CD8-positive, alpha-beta memory T cell (primary cell): ENCODE measurements at places on chromosomes 12 and 14. TPM values are rescaled to one million over a fixed set of nuclear protein-coding genes. Genes with fewer than 3 reads are reported as not detected.

Gene FAM90A1
- not detected for total RNA-seq

Gene KRT3
- not detected for total RNA-seq

DNA sequence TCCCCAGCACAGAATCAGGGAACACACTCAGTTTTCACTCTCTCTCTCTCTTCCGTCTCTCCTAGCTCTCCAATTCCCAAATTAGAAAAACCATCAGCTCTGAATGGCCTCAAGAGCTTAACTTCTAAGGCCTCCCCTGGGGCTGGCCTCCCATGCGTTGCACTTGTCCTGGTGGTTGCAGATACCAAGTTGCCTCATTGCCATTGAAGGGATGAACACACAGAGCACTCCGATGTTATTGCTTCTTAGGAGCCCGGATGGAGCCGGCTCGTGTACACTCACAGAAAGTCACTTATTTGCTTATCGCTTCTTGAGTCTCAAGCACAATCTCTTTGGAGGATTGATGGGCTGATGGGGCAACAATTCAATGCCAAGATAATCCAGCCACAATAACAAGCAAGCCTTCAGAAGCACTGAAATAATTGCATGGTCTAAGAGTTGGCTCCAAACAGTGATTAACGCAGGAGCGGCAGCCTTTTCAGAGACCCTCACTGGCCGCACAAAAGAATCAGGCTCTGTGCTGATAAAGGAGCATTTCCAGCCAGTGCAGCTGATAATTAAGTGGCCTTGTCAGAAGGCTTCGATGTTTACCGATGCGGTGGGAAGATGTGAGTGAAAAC, 175.8 kb upstream of the TMEM132C start:
- H3K36me3 ChIP-seq = no peaks in the 10 kb centered on the region
- no peak for DNase-seq
- H3K27ac ChIP-seq = no peak overlapping the region
- no peak overlapping the region for H3K4me3 ChIP-seq
- no peaks in the 10 kb centered on the region for H3K4me1 ChIP-seq

DNA sequence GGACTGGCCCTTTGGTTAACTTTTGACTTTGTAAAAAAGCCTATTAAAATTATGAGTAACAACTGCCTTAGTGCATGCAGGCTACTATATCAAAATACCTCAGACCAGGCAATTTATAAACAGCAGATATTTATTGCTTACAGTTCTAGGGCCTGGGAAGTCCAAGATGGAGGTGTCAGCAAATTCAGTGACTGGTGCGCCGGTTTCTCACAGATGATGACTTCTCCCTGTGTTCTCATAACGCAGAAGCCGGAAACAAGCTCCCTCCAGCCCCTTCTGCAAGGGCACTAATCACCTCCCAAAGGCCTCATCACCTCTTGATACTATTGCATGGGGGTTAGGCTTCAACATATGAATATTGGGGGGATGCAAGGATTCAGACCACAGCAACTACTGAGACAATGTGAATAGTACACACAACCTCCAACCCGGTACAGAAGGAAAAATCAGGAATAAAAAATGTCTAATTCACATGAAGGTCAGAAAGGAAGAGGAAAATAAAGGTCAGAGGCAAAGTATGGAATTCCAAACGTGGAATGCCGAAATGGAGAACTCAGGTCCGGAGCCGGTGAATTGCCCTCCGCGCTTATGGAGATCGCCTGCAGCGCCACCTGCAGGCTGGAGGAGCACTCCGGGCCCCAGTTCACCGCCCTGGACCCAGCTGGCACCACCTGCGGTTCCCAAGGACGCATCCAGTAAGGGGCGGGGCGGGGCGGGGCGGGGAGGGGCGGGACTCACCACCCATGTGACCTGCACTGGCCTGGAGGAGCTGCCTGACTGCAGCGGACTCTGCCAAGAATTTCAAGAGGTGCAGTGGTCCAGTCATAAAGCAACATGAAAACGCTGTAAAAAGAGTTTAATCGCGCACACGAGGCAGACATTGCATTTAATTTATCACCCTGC, 203.4 kb downstream of the KIF26A start:
- H3K27me3 ChIP-seq = peaks cover 4% of the 10 kb centered on the region
- no peak for DNase-seq
- H3K36me3 ChIP-seq = no peaks in the 10 kb centered on the region
- H3K4me1 ChIP-seq = no peaks in the 10 kb centered on the region

Gene GLS2
- total RNA-seq = 2.3 TPM

Gene COCH
- total RNA-seq = 1.4 TPM

DNA sequence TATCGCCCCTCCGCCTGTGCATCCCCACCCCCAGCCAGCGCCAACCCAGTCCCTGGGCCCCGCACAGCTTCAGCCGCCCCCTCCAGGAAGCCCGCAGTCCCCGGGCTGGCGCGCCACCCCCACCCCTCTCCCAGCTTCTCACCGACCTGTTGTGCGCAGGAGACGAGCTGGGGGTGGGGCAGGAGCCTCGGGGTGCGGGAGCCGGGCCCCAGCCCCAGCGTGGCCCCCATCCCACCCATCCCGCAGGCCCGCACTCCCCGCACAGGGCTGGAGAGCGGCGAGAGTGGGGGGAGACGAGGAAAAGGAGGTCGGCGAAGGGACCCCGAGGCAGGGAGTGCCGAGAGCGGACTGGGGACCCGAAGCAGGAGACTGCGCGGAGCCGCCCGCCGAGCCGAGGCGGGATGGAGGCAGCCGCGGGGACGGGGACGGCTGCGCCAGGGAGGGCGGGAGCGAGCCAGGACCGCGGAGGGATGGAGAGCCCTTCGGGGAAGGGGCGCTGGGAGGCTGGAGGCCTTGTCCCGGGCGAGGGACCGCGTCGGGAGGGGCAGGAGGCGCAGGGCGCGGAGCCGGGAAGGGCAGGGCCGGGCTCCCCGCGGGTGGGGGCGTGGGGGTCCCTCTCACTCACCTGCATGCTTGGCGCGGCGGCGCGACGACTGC, 498 bp downstream of the PIANP start:
- H3K4me1 ChIP-seq = peaks cover 5% of the 10 kb centered on the region
- H3K4me3 ChIP-seq = no peak overlapping the region
- H3K27ac ChIP-seq = no peak overlapping the region
- DNase-seq = no peak
- peaks cover 26% of the 10 kb centered on the region for H3K27me3 ChIP-seq

Gene OAS2
- total RNA-seq = 46.6 TPM

DNA sequence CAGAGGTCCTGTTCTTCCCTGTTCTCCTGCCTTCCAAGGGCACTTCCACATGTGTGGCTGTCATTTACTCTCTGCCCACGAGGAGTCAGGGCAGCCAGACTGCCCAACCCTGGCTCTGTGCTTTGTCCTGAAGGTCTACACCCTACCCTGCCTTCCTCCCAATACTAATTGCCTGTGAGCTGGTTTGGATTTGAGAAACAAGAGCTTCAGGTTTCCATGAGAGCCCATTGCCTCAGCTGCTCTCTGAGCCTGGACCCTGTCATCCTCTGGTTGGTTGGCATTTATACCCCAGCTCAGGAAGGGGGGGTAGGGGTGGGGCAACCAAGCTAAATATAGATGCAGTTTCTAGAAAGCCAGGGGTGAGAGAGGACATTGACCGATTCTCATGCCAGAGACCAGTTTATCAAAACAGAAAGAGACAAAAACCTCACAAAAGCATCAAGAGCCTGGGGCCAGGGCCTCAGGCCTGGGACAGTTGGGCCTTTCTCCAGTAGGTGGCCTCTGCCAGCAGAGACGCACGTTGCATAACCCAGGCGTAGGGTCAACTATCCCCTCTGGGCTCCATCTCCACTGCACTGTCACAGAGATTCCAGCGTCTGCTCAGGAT, 34.5 kb downstream of the VDR start:
- no peak overlapping the region for H3K27ac ChIP-seq

DNA sequence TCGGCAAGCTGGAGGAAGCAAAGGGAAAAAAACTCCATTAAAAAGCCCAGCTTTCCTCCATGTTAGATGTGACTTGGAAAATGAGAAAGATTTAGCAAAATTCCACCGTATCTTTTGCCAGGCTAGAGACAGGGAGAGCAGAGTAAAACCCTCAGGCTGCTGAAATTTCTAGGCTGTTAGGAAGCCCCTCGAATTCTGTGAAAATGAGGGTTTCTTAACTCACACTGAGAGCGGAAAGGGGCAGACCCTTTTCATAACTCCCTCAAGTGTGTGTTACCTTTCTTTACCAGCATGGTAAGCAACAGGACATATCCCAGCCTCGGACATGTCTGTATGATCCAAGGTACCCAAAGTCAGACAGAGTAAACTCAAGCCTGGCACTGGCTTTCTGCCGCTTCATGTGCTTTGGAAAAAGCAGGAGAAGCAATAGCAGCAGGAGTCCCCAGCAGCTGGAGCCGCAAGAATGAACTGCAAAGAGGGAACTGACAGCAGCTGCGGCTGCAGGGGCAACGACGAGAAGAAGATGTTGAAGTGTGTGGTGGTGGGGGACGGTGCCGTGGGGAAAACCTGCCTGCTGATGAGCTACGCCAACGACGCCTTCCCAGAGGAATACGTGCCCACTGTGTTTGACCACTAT, at the start of gene RHOJ:
RHOJ (plus strand) TSS at position 37 of the 637 bp plus-strand sequence; CDS start at position 464, 427 bp downstream.
- peaks cover 6% of the 10 kb centered on the region for H3K27me3 ChIP-seq
- H3K4me1 ChIP-seq = no peaks in the 10 kb centered on the region
- no peak for DNase-seq
- H3K4me3 ChIP-seq = no peak within 1 kb of the TSS
- H3K27ac ChIP-seq = no peak within 1 kb of the TSS
- no peaks in the 10 kb centered on the region for H3K36me3 ChIP-seq
